Renal cortical epithelial cell (primary cell): ENCODE measurements at places on chromosomes 1 and 21. TPM values are rescaled to one million over a fixed set of nuclear protein-coding genes. Genes with fewer than 3 reads are reported as not detected.

Gene CYP4A11
- total RNA-seq: not detected in 2 replicates

Gene DNAH14
- 29.5 and 41.3 TPM in 2 replicates for total RNA-seq

Gene TNFSF4
- 0.75 and 1.2 TPM in 2 replicates for total RNA-seq

Gene LCA5L
- 3.1 and 3.6 TPM in 2 replicates for total RNA-seq

Gene ZBTB8B
- under 0.01 TPM in 1 of 2 replicates, not detected in the other for total RNA-seq

Gene XCL2
- not detected in 2 replicates for total RNA-seq

Gene TPTE
- not detected in 2 replicates for total RNA-seq

Gene ADGRB2
- 0.69 and 8.0 TPM in 2 replicates for total RNA-seq

Gene AUNIP
- total RNA-seq: 0.89 and 5.7 TPM in 2 replicates

DNA sequence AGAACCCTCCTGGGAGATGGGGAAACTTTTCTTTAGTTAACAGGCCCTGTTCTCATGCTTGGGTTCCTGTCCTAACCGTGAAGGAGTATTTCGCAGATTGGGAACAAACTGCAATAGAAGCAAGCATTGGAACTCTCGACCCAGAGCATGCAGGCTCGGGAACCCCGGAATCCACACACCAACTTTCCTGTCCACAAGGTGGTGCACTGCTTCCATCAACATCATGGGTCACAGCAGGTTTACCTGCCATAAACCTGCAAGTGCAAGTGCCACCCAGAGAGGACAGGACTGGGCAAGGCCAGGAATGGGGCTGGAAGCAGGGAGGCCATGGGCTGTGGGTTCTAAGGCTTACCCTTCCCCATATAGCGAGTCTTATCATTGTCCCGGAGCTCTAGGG, 6.9 kb downstream of the ENO1 start:
- no peak for DNase-seq

DNA sequence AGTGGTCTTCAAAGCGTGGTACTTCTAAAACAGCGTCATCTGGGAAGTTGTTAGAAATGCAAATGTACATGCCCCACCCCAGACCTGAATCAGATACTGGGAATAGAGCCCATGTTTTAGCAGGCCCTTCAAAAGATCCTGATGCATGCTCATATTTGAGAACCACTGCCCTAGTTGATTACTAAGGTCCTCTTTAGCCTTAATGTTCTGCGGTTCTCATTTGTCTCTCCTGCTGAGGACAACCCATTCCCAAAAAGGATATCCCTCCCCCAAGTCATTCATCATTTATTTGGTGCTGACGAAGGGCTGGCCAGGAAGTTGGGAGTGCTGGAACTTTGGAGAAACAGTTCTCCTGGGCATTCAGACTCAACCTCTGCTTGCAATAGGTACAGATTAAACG, 92.4 kb upstream of the RALGPS2 start:
- no peak for DNase-seq

DNA sequence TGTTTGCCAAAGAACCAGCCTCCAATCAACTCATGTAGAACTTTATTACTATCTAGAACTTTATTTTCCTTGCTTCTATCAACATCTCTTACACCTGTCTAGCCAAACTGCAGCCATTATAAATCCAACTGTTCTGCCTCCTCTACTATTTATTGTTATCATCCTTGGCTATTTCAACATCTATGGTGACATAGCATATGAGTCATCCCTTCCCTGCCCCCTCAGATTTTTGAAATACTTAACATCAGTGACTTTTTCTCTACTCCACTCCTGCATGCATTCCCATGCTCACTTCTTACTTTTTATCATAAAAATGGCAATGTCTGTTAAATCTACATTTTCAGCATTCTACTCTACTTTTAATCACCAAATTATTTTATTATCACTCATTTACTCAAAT, 544.9 kb upstream of the NEGR1 start:
- peak; percentile 36 for DNase-seq

- DNase-seq: no peak
Measured at GRCh38 chr1:12541274-12542137, 76.5 kb downstream of the DHRS3 start.

DNA sequence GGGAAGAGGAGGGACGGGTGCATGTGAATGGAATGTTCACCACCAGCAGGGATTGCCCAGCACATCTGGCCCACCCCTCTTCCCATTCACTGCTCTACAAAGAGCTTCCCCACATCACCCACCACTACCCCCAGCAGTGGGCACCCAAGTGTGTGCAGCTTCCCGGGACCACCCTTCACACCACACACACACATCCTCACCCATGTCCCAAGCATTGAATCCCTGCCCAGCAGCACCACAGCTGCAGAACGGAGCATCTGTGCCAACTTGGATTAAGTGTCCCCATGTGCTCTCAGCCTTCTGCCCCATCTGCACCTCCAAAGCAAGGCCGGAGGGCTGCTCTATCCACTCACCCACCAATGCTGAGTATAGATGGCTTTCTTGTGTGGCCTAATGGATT, 141.4 kb downstream of the PSMG1 start:
- DNase-seq: no peak

DNA sequence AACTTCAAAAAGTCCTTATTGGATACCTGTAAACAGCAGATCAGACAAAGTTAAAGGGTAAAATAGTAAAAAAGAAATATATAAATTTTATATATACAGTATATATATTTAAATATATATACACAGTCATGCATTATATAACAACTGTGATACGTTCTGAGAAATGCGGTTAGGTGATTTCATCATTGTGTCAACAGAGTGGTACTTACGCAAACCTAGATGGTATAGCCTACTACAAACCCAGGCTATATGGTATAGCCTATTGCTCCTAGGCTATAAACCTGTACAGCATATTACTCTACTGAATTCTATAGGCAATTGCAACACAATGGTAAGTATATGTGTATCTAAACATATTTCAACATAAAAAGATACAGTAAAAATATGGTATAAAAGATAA, 222.7 kb downstream of the NUF2 start:
- DNase-seq: no peak

DNA sequence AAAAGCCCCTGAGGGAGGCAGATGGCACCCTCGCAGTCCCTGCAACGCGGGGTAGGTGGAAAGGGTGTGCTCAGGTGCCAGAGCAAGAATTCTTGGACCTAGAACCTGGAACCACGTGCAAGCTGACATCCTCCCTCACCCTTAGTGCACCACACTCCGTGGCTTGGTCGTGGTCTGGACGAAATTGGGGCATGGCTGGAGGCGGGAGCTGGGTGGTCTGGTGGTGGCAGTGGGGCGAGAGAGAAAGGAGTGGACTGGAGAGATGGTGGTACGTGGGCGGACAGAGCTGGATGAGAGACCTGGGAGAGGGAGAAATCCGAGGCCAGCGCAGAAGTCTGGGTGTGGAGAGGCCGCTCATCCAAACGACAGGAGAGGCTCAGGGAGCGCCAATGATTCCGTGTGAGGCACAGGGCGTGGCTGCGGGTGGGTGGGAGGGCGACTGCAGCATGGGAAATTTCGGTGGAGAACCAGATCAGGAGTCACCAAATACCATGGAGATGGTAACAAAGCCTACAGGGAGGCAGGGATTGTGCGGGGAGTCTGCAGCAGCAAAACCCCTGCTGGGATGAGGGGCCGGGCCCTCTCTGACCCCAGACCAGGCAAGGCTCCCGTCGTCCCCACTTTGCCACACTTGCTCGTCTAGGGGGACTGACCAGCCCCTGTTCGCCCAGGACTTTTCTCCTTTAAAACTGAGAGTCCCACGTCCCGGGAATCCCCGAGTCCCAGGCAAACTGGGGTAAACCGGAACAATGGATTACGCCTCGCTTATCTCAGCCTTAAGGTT, 31.9 kb downstream of the CDCP2 start:
- DNase-seq: no peak

DNA sequence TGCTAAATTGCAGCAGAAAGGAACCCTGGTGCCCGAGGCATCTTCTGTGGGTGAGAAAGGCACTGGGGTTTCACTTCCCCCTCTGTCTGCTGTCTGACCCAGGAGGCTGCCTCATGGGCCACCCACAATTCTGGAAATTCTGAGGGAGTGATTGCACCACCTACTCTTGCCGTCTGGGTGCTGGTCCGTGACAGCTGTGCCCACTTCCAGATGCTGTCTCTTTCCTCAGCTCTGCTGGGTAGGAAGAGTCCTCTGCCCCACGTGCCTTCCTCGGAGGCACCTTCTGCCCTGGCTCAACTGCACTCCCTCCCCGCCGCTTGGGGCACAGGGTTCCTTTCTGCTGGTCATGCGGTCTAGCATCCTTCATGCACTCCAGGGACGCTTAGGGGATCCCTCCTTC, 96.3 kb downstream of the ARHGEF10L start:
- DNase-seq: no peak

- DNase-seq: no peak
Measured at GRCh38 chr1:18651713-18652112, 21.1 kb downstream of the PAX7 start.

DNA sequence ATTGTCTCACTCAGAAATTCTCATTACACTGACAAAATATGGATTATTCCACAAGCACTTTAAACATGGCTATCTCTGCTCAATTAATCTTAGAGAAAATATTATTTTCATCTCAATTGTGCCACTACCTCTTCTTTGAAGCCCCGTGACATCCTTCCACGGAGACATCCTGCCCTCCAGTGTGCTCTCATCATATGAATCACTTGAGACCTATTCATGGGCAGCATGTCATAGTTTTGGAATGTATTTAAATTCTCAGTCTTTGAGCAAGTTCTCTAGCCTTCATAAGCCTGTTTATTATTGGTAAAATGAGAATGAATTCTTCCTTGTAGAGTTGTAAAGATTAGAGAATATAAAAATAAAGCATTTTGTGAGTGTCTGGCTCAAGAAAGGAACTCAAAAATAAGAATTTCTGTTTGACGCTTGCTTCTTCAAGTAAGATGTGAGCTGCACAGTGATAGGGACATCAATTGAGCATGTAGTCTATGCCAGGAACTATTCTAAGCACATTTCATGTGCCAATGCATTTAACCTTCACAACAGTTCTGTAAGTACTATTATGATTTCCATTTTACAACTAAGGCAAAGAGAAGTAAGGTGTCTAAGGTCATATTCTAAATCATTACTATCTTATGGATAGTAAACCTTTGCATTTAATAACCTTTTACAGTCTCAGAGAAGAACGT, 557.4 kb upstream of the ZRANB2 start:
- DNase-seq: peak; percentile 26

DNA sequence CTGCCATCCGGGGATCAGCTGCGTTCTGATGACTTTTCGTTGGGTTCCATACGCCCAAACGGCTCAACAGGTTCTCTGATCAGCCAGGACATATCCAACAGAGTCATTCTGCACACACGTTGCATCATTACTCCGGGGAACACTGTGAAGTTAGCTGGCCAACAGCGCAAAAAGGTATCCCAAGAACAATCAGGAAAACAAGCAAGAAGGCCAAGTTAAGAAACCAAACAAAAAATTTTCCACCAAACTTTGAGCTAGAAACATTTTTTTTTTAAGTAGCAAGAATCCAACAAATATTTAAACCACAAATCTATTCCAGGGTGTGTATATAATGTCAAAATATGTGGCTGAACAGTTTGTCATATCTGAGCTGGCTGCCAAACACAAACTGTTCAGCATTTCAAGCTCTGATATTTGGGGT, 29.2 kb downstream of the NID1 start:
- DNase-seq: no peak

DNA sequence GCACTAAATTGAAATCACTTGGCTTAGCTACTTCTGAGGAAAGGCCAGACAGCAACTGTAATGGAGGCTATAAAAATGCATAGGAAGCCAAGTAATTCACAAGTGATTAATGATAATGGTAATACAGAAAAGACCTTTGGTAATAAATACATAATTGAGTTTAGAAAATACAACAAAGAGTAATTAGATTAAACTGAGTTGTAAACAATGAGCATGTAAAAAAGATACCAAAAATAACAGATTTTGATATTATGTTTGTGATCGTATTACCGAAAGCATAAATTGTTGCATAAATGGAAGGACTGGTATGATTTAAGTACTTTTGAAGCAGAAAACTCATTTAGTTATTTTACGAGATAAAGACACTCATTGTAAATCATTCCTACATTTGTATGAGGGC, 556.7 kb upstream of the TMPRSS15 start:
- no peak for DNase-seq
